ENCODE measurements at places on chromosomes 1 and 21.
A peak's percentile ranks its signal among the peaks of the same experiment; 100 is the strongest.

- no peak for DNase-seq
These were observed 53.8 kb upstream of the DPH5 start for GRCh38 chr1:101079341-101079740.

DNA sequence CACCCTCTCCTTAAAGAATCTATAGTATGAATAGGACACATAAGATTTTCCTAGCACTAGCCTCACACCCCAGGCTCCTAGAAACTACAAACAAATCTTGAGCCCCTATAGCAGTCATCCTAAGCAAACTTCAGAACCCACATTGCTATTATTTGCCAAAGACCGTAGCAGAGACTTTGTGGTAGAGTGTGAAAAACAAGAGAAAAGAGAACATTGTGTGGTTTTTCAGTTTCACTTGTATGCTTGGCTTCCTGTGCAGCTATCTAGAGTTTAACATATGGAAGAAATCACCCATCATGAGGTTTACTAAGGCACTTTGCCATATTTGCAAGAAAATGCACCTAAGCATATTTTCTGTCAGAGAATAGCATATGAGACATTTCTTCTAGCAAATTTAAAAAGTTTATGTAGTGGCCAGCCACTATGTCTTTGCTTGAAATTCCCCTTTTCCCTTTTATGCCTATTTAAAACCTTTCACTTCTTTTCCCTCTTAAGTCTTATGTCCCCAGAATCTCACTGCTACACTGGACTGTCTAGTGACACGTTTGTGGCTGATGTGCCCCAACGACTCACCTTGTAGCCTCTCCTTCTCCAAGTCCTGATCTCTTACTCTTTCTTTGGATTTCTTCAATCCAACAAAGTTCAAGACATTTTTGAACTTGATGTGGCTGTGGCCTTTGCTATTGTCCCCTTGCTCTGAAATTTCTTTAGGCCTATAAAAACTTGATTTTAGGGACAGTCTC lies 25.6 kb downstream of the CCDC190 start:
- DNase-seq: peak; percentile 26

- no peak for DNase-seq
These were observed 10.0 kb downstream of the RNF187 start for GRCh38 chr1:228497206-228497605.

DNA sequence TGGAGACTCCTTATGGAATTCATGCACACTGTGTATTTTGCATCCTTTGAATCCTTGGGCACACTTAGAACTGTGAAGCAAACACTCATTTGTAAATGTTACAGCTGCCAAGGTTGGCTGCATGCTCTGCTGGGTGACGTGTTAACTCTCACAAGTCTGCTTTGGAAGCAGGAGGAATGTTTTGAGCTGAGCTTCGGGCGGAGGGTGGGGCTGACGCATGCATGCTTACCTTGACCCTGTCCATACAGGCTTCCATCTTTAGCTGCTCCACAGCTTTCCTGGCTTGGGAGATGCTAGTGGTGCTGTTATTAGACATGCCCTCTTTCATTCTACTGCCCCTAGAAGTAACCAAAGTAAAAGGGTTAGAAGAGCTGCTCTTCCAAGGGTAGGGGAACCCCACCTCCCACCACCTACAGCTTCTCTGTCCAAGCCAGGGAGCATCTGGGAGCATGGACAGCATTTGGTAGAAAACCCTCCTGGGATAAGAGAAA lies 66.0 kb downstream of the GNG4 start:
- peak; percentile 9 for DNase-seq

All from fibroblast of mammary gland (primary cell).